ENCODE measurements at places on chromosomes 2 and 18.

GRCh38 chr2:240169486-240170353, 29.3 kb upstream of the OTOS start:
- H3K4me1 ChIP-seq = no peaks in the 10 kb centered on the region
- no peaks in the 10 kb centered on the region for H3K36me3 ChIP-seq
- H3K4me3 ChIP-seq = no peak overlapping the region
- DNase-seq = no peak

- no peaks in the 10 kb centered on the region for H3K36me3 ChIP-seq
- no peak overlapping the region for H3K27ac ChIP-seq
- H3K4me3 ChIP-seq = no peak overlapping the region
Measured at GRCh38 chr2:7567646-7568045, 650.4 kb downstream of the RNF144A start.

DNA sequence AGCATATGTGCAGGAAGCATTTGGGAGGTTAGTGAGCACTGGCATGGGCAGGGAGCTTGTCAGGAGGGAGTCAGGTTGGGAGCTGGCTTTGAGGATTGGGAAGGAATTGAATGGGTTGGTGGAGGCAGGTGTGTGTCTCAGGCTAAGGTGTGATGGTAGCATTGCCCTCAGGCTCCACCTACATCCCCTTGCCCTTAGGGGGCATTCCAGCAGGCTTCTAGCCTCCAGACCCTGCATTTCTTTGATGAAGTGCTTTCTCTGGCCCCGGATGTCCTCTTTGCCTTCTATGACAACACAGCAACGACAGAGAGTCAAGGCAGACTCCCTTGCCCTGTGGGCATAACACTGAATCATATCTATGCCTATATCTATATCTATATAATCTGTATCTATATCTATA, 13.5 kb downstream of the RHBDD1 start:
- no peak overlapping the region for H3K4me3 ChIP-seq
- H3K4me1 ChIP-seq = no peaks in the 10 kb centered on the region
- no peak overlapping the region for H3K27ac ChIP-seq
- no peak for DNase-seq
- H3K36me3 ChIP-seq = peaks cover 4% of the 10 kb centered on the region

- DNase-seq = no peak
- no peak overlapping the region for H3K4me3 ChIP-seq
- H3K27me3 ChIP-seq = no peaks in the 10 kb centered on the region
- H3K36me3 ChIP-seq = no peaks in the 10 kb centered on the region
- no peaks in the 10 kb centered on the region for H3K4me1 ChIP-seq
Measured at GRCh38 chr2:185970148-185970852, 231.7 kb downstream of the FSIP2 start.

- H3K27me3 ChIP-seq = no peaks in the 10 kb centered on the region
- H3K36me3 ChIP-seq = peaks cover 61% of the 10 kb centered on the region
- no peak overlapping the region for H3K4me3 ChIP-seq
- DNase-seq = no peak
Measured at GRCh38 chr2:172561270-172561669, 5.4 kb downstream of the PDK1 start.

- DNase-seq = no peak
- no peak overlapping the region for H3K27ac ChIP-seq
- no peaks in the 10 kb centered on the region for H3K27me3 ChIP-seq
- no peaks in the 10 kb centered on the region for H3K36me3 ChIP-seq
- H3K4me3 ChIP-seq = no peak overlapping the region
- no peaks in the 10 kb centered on the region for H3K4me1 ChIP-seq
Measured at GRCh38 chr2:68594674-68595492, 48.5 kb upstream of the PROKR1 start.
